ENCODE measurements at places on chromosomes 16 and 17. TPM values are rescaled to one million over a fixed set of nuclear protein-coding genes. Genes with fewer than 3 reads are reported as not detected.

HSBP1 gene
- 8.8 TPM for total RNA-seq

ADAD2 gene
- total RNA-seq: not detected

C1QTNF8 gene
- total RNA-seq: not detected

APPBP2 gene
- 93.9 TPM for total RNA-seq

GRCh38 chr17:59330053-59330942 lies 1.2 kb upstream of the YPEL2 start:
- no peak for DNase-seq

DNA sequence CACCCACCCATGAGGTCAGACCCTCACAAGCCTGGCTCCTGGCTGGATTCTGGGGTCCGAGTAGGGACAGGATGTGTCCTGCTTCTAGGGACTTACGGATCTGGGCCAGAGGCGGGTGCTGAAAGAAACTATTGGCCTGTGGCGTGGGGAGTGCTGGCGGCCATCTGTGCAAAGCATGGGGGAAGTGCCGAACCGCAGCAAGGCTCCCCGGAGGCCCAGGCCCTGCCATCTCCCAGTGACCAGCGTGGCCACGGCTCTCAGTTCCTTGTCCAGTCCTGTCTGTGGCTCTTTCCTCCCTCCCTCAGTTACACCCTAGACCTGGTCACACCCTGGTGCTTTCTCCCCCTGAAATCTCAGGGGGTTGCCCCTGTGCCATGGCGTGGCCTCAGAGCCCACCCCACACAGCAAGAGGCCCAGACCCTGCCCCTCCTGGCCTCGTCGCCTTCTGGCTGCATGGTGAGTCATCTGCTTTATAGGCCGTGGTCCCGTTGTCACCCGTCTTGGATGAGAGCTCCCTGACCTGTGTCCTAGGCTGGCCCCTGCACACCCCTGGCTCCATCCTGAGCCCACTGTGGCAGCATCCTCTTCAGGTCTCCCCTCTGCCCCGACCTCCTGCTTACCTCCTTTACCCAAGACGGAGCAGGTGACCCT lies 54.5 kb downstream of the PRMT7 start:
- no peak for DNase-seq

- no peak for DNase-seq
Observed at GRCh38 chr16:20878682-20879147, 21.4 kb downstream of the DCUN1D3 start.

DNA sequence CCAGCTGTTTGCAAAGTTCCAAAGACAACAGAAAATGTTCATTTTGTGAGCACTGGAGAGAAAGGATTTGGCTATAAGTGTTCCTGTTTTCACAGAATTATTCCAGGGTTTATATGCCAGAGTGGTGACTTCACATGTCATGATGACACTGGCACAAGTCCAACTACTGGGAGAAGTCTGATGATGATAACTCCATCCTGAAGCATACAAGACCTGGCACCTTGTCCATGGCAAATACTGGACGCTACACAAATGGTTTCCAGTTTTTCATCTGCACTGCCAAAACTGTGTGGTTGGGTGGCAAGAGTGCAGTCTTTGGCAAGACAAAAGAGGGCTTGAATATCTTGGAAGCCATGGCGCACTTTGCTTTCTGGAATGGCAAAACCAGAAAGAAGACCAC lies 385.0 kb downstream of the CDH11 start:
- DNase-seq: no peak

DNA sequence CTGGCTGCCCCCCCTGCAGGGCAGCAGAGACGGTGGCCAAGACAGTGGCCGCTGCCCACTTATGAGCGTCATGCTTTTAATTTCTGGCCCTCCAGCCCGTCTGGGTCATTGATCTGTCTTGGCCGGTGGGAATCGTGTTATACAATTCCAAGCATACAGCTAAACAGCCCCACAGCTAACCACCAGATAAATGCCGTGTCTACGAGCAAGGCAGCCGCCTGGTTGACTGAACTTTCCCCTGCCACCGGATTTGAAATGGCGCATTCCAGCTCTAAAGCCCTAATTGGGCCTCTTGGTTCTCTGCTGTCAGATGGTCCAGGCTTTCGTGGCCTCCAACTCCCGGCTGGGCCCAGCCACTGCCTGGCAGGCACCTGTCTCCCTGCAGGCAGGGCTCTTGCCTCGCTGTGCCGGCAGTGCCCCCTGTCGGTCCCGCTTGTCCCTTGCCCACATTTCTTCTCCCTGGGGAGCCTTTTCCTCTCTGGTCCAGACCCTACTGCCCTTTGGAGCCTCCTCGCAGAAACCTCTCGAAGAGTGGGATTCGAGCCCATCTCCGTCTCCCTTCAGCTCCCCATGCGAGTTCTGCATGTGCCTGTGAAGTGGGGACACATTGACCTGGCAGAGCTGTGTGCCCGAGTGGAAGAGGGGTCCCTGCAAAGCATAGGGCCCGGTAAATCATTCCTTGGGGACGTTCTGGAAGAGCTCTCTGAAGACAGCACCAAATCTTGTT lies 1.8 kb upstream of the RBFOX3 start:
- peak; percentile 5 for DNase-seq

DNA sequence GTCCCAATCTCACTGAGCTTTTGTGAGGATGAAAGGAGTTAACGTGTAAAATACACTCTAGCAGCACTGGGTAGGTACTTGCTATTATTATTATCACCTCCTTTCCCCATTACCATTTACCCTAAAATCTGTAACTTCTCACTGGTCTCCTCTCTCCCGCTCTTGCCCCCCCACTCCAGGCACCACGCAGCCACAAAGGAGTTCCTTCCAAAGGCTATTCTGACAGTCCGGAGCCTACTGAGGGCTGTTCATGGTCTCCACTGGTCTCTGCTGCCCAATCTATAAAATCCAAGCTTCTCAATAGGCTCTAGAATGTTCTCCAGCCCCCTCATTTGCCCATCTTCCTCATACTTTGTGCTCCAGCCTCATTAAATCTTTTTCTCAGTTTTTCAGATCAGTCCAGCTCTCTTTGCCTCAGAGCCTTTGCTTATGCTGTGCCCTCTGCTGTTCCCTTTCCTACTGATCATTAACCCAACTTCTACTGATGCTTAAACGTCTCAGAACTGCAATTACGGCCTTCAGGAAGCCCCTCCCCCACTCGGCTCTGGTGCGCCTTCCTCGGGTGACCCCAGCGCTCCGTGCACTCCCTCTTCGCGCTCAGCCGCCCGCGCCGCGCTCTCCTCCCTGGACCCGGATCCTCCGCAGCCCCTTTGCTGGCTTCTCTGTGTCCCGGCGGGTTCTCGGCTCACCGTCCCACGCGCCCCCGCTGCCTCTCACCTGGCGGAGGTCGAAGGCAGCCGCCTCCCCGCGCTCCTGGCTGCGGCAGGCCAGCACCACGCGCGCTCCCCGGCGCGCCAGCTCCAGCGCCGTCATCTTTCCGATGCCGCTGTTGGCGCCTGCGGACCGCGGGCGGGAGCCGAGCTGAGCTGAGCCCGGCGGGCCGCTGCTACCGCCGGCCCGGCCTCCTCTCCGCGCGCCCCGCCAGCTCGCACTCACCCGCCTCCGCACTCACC lies 737 bp downstream of the DHRS13 start:
- no peak for DNase-seq

Data from IMR-90 (cell line).